ENCODE measurements at places on chromosomes 7 and 10.

DNA sequence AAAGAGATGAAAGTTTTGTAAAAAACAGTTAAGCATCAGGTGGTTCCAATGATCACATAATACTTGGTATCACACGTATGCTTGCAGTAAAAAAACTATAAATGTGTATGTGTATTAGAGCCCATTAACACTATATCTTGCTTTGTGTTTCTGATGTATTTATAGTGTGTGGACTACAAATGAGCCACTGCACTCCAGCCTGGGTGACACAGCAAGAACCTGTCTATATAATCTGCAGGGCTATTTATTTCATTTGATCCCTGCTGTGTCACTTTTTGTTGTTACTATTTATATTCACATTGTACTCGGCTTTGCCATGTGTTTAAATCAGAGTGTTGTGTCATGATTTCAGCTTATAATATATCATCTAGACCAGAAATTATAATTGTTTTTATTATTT, 487.8 kb upstream of the TEX47 start:
- no peak for DNase-seq

- DNase-seq: no peak
Observed at GRCh38 chr7:90233569-90233968, 11.4 kb upstream of the CFAP69 start.

DNA sequence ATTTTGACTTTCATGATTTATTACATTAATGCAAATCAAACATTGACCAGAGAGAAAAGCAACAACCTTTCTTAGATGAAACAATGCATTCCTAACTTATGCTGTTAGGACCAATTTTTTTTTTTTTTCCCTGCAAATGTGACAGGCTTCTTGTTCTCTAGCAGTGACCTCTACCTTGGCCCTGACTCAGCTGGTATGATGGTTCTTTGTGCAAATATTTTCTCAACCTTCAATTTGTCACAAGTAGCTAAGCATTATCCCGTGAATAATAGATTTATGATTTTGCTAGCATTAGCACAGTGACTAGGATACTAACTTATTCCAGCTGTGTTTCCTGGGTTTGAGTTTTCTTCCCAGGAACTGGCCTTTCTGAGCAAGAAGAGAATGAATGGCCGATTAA, 64.9 kb downstream of the PPP1R9A start:
- no peak for DNase-seq

DNA sequence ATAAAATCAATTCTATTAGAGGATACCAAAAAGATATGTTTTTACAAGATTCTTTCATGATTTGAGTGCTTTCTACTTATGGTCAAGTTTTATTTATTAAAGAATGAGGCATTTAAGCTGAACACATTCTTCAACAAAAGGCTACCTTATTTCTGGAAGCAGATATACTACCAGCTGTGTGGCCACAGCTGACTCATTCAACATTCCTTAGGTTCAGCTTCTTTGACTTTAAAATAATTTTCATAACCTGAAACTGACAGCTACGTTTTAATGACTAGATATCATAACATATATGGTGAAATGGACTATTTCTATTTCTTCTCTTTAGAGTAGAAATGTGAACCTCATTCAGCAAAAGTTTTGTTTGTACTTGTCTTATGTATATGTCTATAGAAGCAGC, 414.2 kb upstream of the SEMA3C start:
- DNase-seq: no peak

- no peak for DNase-seq
Observed at GRCh38 chr10:22599048-22599561, 115.3 kb downstream of the PIP4K2A start.

GRCh38 chr10:18312374-18313139, 172.3 kb downstream of the CACNB2 start:
- DNase-seq: no peak

DNA sequence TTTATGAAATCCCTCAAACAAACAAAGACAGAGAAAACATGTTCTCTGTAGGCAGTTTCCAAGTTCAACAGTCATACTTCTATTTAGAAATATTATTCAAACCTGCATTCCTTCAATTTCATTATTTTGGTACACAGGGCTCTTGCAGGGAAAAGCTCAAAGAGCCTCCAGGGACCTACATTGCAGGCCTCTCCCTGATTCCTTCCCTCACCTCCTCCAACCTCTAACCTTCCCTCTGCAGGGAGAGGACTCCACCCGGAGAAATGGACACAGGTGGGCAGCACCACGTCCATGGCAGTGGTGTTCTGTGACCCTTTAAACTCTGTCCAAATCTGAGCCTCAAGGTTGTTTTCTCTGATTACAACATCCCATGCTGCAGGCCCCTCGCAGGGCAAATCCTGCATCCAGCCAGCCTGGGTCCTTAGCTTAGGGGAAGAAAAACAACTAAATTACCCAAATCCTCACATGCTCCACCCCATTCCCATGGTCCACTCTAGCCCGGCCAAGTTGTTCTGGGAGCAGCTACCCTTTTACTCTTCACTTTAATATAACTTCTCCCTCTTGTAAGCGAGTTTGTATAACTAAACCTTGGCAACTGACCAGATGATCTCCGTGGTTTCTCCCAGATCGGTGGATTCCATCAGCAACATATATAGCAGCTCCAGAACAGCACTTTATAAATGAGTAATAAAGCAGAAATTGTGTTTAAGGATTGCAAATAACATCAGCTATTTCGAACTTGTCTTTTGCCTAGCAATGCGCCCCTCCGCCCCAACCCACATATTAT, 129.8 kb downstream of the CUBN start:
- DNase-seq: no peak
